ENCODE measurements at places on chromosomes 11 and 22.
A peak's percentile ranks its signal among the peaks of the same experiment; 100 is the strongest.

- DNase-seq = no peak
Measured at GRCh38 chr11:40338739-40339138, 1120.7 kb downstream of the LRRC4C start.

GRCh38 chr11:130729678-130730300 lies 186.5 kb downstream of the SNX19 start:
- DNase-seq = no peak

- DNase-seq = no peak
Measured at GRCh38 chr22:20472629-20473442, 22.8 kb downstream of the KLHL22 start.

- peak; percentile 5 for DNase-seq
Measured at GRCh38 chr22:39664485-39665200, 94.1 kb downstream of the CACNA1I start.

DNA sequence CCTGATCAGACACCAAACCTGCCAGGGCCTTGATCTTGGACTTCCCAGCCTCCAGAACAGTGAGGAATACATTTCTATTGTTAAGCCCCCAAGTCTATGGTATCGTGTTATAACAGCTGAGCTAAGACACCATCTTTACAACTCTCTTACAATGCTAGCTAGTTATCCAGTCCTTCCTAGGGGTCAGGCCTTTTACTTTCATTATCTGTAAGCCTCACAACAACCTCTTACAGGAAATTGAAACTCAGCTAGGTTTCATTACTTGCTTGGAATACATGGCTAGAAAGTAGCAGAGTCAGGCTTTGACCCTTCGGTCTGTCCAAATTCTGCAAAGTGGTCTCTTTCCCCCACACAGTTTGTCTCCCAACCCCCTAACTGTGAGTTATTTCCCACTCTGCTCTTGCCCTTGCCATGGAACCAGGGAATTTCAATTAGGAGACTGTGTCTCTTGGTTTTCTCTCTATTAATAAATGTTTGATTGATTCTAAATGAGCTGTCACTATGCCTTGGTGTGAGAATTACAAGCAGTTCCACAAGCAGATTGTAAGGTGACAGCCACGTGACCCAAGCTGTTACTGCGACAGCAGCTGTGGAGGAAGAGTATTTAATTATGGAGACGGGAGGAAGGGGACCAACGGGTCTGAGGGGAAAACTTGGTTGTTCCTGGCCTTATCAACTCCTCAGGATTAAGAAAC lies 38.4 kb upstream of the CLMP start:
- no peak for DNase-seq

DNA sequence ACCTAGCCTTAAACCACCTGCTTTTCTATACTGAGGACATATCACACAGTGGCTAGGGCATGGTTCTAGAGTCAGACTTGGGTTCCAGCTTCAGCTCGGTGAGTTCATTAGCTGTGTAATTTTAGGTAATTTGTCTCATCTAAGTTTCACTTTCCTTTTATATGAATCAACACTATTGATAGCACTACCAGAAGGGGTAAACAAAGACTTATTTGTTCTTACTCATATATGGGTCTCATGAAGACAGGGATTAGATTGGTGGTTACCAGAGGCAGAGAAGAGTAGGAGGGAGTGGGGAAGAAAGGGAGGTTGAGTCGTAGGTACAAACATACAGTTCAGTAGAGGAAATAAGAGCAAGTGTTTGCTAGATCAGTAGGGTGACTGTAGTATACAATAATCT lies 924.7 kb downstream of the OPCML start:
- no peak for DNase-seq

DNA sequence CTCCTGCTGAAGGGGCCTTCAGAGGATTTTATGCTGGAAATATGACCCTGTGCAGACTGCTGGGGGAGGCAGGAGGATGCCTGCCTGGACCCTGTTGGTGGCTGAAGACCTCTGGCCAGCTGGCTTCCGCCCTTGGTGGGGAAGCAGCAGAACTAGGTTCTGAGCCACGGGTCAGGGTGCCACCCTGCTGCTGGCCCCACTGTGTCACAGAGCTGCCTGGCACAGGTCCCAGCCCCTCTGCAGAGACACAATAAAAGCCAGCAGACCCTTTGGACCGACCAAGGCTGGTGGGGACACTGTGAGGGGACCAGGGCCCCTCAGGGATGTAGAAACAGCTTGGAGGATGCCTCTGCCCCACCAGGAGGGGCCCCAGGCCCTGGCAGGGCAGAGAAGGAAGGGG lies 6.9 kb upstream of the SREBF2 start:
- no peak for DNase-seq

All from stimulated activated CD4-positive, alpha-beta T cell treated with anti-CD3 and anti-CD28 coated beads, TNF-alpha, amount 100 ng/mL, for 48 hours (primary cell).